ENCODE measurements at places on chromosomes 5 and 9.

- peak; percentile 92 for DNase-seq
Observed at GRCh38 chr9:35905912-35906679, at the start of gene HRCT1. TSS of gene HRCT1 (plus strand) at chr9:35906202. CDS start at chr9:35906288, 86 bp downstream.

DNA sequence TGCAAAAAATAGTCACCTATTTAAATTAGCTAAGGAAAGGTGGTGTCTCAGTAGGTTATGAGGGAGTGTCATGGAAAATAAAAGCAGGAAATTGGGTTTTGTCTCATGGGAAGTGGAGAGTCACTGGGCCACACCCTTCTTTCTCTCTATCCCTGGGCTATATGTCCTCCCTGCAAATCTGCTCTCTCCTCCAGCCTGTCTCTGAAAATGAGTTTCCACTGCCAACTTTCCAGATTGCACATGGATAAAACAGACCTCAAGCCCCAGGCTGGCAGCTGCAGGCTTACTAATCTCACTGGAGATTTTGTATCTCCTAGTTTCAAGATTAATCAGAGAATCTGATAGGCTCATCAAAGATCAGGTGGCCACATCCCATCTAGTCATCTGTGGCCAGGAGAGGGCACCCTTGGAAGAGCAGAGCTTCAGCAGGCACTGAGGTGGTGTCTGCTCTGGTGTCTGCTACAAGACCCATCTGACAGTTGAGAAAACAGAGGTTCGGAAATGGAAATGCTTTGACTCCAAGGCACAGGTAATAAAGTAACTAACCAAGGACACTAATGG is 178.9 kb downstream of the MSX2 start:
- DNase-seq: no peak

DNA sequence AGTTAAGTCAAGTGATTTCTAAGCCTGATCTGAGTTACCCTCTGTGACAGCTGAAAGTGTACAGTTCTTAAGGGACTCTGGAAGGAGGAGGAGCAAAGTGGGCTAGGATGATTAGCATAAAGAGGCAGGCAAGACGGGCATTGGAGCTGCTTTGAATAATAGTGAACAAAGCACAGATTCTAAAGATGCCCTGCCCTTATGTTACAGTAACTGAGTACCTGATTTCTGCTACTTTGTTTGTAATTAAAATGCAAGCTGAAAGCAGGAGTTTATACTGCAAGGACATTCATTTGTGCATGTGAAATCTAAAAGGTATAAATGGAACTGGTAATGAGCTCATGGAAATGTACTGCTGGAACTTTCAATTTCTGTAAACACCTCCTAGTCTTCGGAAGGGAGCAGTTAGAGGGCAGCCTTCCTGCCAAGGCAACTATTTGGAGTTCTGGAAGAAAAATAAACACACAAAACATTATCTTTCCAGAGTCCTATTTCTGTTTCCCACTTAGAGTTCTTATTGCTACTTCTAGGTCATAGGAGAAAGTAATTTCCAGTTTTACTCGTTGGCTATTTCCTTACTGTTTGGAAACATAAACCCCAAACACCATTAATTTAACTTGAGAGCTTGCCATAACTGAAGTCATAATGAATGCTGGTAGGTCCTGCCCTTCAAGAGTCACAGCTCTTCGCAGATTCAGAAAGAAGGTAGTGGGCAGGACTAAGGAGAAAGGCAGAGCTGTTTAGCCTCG is at the start of gene RANBP3L:
RANBP3L (minus strand) TSS at position 45 of the 746 bp plus-strand sequence. CDS start 486 bp downstream, outside the sequence.
- no peak for DNase-seq

DNA sequence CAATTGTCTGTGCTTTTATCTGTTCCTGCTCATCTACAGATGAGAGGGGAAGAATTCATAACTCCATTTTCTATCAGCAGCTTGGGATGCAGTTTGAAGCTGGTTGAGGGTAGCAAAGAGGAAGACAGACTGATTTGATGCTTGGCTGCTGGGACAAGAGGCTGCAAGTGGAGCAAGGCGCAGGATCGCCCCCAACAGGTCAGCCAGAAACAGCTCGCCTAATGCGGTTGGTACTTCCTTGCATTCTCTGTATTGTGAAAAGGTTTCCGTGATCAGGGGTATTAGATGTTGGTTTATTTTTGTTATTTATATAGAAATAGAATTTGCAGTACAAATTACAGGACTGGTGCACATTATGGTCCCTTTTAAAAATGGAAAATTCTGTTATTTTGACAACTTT is 40.6 kb downstream of the ZNF883 start:
- DNase-seq: no peak

DNA sequence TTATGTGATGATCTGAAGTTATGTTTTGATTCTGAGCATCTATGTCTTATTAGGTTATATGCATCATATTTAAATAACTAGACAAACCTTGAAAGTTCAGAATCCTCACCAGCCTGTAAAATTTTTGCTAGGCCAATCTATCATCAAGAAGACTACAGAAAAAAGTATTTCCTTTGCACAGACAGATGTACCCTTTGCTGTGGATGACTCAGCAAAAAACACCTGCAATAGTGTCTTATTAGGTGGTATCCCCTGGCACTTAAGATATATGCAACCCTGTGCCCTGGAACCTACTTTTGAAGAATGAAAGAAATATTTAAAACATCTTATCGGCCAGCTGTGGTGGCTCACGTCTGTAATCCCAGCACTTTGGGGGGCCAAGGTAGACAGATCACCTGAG is 130.6 kb downstream of the SLF1 start:
- DNase-seq: no peak

GRCh38 chr5:6837519-6838110 is 124.4 kb downstream of the TENT4A start:
- no peak for DNase-seq

DNA sequence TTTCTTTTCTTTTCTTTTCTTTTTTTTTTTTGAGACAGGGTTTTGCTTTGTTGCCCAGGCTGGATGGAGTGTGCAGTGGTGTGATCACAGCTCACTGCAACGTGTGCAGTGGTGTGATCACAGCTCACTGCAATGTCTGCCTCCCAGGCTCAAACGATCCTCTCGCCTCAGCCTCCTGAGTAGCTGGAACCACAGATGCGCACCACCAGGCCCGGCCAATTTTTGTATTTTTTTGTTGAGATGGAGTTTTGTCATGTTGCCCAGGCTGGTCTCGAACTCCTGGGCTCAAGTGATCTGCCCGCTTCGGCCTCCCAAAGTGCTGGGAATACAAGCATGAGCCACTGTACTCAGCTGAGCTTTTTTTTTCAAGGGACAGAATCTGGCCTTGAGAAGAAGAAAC is 36.8 kb upstream of the TJP2 start:
- no peak for DNase-seq

DNA sequence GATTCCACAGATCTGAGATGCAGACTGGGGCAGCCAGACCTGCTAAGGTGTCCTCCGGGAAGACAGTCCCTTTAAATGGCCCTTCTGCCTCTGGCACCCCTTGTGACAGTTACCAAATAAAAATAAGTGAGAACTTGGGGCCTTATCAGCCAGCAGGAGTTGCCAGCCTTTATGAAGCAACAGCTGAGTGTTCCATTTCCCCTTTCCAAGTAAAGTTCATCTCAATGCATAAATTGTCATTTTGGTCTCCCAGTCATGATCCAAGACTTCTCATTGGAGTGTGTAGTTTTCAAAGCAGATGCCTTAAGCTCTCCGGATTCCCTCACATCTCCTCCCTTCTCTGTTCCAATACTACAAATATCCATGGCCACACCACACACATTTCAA is 4.1 kb downstream of the PTCH1 start:
- DNase-seq: no peak

DNA sequence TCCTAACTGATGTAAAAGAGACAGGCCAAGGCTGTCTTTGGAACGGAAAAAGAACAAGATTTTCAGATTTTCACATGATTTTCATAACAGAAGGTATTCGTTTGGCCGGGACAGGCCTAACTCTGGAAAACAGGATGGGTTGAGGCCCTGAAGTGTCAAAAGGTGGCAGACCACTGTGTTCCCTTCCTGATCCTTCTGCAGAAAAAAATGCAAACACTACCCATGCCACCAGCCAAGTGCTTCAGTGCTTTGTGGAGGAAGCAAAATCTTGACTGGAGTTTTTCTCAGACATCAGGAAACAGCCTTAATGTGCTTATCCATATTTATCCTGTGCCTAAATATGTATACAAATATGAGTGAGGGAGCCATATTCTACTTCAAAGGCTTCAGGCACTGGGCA is 113.5 kb upstream of the IL6ST start:
- no peak for DNase-seq

- peak; percentile 34 for DNase-seq
Observed at GRCh38 chr5:65062469-65063083, 293.8 kb downstream of the CWC27 start.

- no peak for DNase-seq
Observed at GRCh38 chr9:100455470-100455869, 17.5 kb upstream of the TMEFF1 start.

GRCh38 chr5:84379749-84380148 is 4.9 kb downstream of the EDIL3 start:
- no peak for DNase-seq

- DNase-seq: no peak
Observed at GRCh38 chr5:115179394-115180164, 9.9 kb upstream of the TRIM36 start.

DNA sequence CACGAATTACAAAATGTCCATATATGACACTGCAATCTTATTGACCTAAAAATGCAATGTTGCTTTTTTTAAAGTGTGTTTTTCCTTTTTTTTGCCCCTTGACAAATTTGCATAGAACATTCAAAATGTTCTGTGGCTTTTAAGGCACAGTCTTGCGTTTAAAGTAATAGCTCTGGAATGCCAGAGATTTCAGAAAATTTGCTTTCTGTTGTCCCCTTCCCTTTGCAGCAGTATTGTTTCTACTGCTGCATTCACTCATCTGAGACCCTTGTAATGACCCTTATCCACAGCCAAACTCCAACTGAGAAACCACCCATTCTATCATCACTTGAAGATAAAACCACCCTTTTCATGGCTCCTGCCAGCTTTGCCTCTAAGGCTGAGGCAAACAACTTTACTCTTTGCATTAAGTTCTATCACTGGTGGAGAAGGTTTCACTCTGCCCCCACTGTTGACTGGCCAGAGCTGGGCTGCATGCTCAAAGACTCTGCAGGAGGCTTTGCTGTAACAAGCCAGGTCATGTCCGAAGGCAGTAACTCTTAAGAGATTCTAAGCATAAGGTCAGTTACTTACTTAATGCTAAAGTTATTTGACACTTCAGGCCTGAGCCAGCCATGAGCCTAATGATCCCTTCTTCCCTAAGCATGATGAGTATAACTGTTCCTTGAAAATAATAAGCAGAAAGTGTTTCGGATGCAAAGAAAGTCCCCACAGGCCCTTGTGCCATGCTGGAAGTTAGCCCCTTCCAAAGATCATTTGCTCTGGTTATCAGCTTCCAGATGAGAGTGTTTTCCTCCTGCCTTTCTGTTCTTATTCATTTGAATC is 101.9 kb downstream of the CD180 start:
- no peak for DNase-seq

GRCh38 chr9:123654994-123655637 is 274.8 kb downstream of the DENND1A start:
- no peak for DNase-seq

GRCh38 chr5:35236770-35237169 is 6.5 kb upstream of the PRLR start:
- no peak for DNase-seq

- no peak for DNase-seq
Observed at GRCh38 chr5:59300930-59301329, 592.6 kb downstream of the PDE4D start.

DNA sequence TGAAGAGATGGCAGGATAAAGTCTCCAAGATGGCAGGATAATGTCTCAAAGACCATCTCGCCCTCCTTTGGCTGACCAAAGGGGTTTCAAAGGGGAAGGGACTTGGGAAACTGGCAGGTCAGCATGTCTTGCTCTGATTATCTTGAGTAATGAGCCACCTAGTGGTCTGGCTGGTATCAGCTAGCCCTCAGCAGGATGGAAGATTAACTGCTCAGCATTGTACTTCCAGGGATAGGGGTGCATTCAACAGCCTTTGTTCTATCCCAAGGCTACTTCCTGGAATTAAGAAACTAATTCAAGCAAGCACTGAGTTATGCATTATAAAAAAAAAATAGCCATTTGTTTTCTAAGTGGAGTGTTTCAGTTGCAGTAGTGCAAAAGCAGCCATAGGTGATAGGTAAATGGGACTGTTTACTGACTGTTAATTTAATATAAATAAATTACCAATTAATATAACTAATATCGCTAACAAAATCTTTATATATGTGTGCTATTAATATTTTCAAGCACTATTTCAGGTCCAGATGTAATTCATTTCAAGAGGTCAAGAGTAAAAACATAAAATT is 555.5 kb downstream of the CDH9 start:
- peak; percentile 54 for DNase-seq

DNA sequence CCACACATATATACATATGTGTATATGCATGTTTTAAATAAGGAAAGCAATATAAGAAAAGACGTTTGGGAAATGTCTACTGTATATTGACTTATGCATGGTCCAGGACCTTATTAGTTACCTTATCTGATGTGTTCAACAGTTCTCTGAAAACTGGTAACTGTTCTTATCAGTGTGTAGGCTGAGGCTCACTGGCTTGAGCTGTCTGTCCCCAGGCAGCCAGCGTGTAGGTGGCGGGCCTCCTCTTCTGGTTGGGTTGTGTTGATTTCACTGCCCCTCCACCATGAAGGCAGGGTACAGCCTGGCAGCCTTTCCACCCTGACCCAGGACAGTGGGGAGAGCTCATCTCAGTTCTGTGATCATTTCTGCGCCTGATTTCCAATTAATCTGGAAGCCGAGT is 38.7 kb upstream of the SEMA4D start:
- no peak for DNase-seq

- DNase-seq: no peak
Observed at GRCh38 chr5:119524485-119524884, 72.2 kb downstream of the HSD17B4 start.

- no peak for DNase-seq
Observed at GRCh38 chr9:88580961-88581360, 46.0 kb downstream of the NXNL2 start.

GRCh38 chr5:53019320-53019719 is 30.2 kb downstream of the ITGA2 start:
- no peak for DNase-seq

- DNase-seq: no peak
Observed at GRCh38 chr9:76292246-76292645, 102.0 kb downstream of the RFK start.

DNA sequence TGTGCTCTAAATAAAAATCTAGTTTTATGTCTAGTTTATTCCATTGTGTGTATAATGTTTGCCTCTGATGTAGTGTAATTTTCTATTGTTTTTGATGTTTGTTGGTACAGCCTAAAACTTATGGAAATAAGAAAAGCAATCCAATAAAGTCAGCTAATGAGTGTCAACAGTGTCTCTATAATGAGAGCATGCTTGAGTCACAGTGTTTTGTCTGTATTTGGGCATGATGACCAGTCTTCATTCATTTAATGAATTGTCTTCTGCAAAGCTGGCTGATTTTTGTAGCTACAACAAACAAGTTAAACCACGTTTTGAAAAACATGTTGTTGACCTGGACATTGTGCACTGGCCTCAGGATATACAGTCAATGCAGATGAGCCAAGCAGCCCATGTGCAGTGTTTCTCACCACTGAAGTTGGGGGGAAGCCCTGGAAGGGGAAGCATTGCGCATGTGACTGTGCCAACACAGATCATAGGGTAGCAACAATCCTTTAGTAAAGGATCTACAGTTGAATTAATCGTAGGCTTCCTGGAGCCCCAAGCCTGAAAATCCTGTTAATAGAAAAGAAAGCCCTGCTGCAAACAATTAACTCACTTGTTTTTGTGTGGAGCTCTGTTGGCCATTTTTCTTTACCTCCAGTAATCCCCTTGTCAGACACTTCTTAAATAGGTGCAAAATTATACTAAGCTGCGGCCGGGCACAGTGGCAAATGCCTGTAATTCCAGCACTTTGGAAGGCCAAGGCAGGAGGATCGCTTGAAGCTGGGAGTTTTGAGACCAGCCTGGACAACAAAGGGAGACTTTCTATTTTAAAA is 88.0 kb downstream of the INIP start:
- DNase-seq: no peak

Data from NCI-H446 treated with DMSO at 0.1 percent for 48 hours (cell line).